ENCODE measurements at places on chromosomes 3 and 15.

GRCh38 chr3:52831500-52832301 is 1.2 kb upstream of the ITIH4 start:
- no peak for DNase-seq

GRCh38 chr3:123258359-123258758 is 56.6 kb downstream of the SEC22A start:
- DNase-seq, result no peak

- DNase-seq, result no peak
These were observed 1.3 kb upstream of the INSYN1 start for GRCh38 chr15:73754461-73754860.

GRCh38 chr3:195571361-195571760 is 12.4 kb downstream of the APOD start:
- no peak for DNase-seq

DNA sequence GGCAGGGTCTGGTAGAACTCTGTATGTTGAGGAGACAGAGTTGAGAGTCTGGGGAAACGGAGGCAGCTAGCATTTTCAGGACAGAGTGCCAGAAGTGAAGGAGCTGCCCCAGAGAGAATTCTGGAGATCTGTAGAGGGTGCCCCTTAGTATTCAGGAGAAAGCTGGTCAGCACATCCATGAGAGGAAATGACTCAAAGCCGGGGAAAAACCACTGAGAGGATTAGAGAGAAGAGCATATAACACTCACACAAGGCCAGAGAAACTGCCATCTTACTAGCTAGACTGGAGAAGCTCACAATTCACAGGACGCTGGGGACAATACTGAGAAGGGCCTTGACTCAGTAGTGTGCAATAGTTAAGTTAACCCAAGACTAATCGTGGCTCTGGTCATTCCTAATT is 75.7 kb upstream of the DPPA4 start:
- no peak for DNase-seq

DNA sequence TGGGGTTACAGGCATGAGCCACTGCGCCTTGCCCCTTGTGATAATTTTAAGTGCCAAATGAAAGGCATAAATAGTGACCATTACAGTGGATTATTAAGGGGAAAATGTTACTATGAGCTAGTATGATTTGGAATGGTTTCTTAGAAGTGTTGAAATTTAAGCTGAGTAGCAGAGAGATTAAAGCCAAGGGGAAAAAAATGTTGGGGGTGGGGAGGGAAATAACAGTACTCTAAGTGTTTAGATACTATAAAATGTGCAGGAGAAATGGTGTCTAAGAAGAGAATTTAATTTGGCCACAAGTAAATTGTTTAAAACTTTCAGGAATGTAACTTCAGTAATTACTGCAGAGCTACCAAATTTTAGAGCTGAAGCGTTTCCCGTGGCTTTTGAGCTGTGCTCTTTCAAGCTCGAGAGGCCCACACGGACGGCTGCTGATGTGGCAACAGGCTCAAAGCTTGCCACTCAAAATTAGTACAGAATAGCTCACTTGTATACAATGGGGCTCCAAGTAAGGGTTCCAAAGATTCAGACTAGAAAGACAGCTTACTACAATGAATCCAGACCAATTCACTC is 23.9 kb upstream of the SLC12A8 start:
- DNase-seq, result no peak

DNA sequence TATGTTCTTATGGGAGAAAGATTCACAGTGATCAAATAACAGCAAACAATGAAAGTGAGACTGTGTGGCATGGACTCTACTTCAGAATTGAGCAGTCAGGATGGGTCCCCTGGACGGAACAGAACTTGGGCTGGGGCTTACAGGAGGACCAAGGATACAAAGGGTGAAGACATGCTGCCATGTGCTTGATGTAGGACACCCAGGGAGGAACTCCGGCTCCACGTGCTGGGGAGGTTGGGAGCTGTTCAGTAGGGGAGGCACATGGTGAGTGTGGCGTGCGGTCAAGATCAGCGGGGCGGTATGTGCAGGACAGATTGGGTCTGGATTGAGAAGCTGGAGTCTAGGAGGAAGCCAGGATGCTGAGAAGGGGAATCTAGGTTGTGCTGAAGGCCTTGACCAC is 32.6 kb downstream of the PPCDC start:
- no peak for DNase-seq

- no peak for DNase-seq
These were observed 558.0 kb downstream of the FOXP1 start for GRCh38 chr3:71025516-71025915.

- DNase-seq, result no peak
These were observed 315.1 kb upstream of the PROK2 start for GRCh38 chr3:72100080-72100511.
